ENCODE measurements at places on chromosomes 16 and 17. TPM values are rescaled to one million over a fixed set of nuclear protein-coding genes. Genes with fewer than 3 reads are reported as not detected.

The LIMD2 gene
- total RNA-seq: 4.3 TPM

The NPIPA8 gene
- not detected for total RNA-seq

The CAPNS2 gene
- 0.99 TPM for total RNA-seq

The EPX gene
- not detected for total RNA-seq

The AGRP gene
- not detected for total RNA-seq

The NTN1 gene
- 3.0 TPM for total RNA-seq

The TNK1 gene
- 0.73 TPM for total RNA-seq

The SERPINF2 gene
- 0.33 TPM for total RNA-seq

The MRPL38 gene
- 42.3 TPM for total RNA-seq

The RAC3 gene
- 7.6 TPM for total RNA-seq

The ZNF423 gene
- total RNA-seq: 0.99 TPM

The ACSM2A gene
- not detected for total RNA-seq

The PRSS33 gene
- total RNA-seq: not detected

The TIMP2 gene
- 176 TPM for total RNA-seq

The ABCC6 gene
- total RNA-seq: 2.3 TPM
